ENCODE measurements at places on chromosomes 11 and 22.

GRCh38 chr11:26860895-26861294 is 133.0 kb upstream of the FIBIN start:
- no peak for DNase-seq

DNA sequence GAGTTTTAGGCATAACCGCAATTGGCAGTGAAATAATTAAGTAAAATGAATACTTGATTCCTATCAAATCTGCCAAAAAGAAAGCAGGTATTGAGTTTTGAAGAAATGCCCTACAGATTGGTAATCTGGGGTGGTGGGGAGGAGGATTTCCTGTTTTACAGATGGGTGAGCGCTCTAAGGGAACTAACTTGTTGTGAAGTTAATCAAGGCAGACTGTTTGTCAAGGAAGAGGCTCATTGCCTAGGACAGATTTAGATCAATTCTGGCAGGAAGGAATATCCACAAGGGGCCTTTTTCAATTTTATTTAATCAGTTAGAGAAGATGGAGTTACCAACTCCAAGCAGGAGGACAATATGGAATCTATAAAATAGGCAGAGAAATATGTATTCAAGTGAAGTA is 271.5 kb upstream of the CCDC90B start:
- DNase-seq = no peak

GRCh38 chr22:46047226-46047625 is 70.3 kb upstream of the WNT7B start:
- no peak for DNase-seq

- DNase-seq = no peak
These were observed 72.6 kb upstream of the CLDN5 start for GRCh38 chr22:19596680-19597398.

DNA sequence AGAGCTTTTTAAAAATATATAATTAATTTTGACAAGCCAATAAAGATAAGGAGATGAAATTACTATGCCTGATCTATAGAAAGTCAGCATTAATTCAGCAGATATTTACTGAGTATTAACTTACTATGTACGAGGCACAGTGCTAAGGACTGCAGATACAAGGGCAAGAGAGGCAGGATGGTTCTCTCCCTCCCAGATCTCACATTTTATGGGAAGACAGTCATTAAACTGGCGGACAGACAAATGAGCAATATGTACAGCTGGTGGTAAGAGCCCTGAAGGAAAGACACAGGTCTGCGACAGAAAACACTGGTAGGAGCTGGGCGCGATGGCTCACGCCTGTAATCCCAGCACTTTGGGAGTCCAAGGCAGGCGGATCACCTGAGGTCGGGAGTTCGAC is 36.8 kb downstream of the MCHR1 start:
- no peak for DNase-seq

GRCh38 chr11:86999859-87000753 is 37.6 kb upstream of the TMEM135 start:
- DNase-seq = no peak

GRCh38 chr11:128692753-128693415 is 988 bp upstream of the FLI1 start:
- DNase-seq = no peak

DNA sequence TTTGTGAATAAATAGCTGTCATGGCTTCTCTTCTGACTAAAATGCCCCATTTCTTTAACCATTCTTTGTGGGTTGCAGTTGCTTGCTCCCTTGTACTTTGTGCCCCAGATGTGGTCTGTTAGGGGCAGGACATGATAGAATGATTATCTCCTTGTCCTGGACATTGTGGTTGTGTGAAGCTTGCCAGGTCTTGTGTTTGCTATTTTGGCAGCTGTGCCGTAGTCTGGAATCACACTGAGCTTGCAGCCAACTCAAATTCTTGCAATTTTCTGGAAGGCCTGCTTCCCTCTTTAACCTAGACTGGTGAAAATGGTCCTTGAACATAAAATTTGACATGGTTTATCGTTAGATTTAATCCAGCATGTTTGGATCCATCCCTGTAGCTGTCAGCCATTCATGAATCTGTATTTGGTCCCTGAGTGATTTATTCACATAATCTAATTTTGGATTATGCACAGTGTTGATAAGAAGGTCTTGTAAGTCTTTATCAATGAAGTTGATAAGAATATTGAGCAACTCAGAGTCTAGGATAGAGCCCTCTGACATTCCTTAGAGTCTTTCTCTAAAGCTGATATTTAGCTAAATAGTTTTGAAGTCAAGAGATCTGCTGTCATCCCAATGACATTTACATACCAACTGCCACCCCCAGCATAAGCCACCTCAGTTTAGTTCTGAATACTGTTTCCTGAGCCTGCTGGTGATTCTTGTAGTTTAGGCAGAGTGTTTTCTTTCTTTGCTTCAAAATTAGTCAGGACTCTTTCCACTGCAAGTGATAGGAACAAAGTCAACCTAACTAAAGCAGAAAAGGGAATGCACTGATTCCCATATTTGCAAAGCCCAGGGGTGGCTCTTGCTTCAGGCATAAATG is 9.8 kb downstream of the SPON1 start:
- no peak for DNase-seq

- DNase-seq = no peak
These were observed 140.9 kb upstream of the MTNR1B start for GRCh38 chr11:92828556-92828955.

DNA sequence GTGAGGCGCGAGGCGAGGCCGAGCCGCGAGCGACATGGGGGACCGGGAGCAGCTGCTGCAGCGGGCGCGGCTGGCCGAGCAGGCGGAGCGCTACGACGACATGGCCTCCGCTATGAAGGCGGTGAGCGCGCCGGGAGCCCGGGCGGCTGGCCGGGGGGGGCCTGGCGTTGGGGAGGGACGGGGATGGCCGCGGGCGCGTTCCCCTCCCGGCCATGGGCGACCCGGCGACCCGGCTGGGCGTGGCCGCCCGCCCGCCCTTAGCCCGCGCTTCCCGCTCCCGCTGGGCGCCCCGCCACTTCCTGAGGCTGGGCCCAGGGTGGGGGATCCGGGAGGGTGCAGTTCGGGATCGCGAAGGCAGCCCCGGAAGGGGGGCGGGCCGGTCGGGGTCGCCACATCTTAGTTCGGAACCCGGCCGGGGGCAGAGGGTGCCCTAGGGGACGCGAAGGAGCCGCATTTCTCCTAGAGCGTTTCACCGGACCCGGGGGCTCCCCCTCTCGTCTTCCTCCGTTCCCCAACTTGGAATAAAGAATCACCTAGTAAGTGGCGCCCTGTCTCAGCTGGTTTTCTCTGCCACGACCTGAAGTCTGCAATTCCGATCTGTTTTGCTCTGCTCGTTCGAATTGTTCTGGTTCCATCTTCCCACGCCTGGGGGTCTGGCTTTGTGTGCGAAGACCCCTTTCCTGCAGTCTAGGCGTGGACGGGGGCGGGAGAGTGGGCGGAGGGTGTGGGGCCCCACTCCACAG is 536 bp downstream of the YWHAH start:
- DNase-seq = no peak

GRCh38 chr11:111851636-111852035 is 19.7 kb downstream of the ALG9 start:
- no peak for DNase-seq

DNA sequence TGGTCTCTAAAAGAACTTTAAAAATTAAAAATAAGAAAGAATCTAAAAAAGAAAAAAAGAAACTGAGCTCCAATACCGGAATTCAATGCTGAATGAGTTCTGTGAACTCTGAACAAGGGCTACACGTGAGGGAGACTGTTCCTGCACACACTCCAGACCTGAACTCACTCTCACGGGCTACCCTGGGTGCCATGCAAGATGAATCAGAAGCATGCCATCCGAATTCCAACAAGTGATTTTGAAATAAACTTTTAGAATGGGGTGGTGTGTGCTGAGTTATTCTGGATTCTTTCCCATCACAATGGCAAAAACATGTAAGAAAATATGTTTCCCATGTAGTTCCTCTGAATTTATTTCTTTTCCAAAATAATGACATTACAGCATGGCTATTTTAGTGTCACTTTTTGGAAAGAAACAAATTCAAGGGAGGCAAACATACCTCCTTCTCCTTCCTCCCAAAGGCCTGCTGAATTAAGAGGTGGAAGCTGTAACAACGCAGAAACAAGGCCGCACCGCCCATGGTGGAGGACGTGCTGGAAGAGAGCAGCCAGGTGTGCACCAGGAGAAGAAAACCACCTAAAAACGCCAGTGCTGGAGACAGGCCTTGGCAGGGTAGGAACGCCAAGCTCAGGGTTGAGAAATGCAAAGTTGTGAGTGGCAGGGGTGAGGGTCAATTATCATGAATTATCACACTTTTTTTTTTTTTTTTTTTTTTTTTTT is 63.2 kb upstream of the ARFGAP3 start:
- no peak for DNase-seq

DNA sequence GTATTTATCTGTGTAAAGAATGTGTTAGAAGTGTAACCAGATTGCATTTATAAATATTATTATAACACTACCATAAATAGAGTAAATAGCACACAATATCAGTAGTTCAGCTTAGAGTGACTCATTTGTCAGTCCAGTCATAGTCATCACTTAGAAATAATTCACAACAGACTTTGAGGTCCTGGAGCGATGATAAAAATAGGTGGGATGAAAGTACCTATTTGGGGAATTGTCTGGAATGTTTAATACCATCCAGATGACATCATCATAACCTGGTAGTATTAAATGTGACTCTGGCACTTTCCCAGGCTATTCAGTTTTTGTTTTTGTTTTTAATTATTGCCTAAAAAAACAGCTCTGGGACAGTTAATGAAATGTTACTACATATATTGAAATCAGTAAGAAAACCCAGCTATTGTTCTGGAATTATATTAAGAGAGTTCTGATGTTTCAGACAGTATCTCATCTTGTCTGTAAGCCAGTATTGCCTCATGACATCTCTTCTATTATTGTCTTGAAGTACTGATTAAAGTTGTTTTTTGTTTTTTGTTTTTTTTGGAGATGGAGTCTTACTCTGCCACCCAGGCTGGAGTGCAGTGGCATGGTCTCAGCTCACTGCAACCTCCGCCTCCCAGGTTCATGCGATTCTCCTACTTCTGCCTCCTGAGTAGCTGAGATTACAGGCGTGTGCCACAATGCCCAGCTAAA is 74.8 kb downstream of the SIK2 start:
- DNase-seq = no peak

DNA sequence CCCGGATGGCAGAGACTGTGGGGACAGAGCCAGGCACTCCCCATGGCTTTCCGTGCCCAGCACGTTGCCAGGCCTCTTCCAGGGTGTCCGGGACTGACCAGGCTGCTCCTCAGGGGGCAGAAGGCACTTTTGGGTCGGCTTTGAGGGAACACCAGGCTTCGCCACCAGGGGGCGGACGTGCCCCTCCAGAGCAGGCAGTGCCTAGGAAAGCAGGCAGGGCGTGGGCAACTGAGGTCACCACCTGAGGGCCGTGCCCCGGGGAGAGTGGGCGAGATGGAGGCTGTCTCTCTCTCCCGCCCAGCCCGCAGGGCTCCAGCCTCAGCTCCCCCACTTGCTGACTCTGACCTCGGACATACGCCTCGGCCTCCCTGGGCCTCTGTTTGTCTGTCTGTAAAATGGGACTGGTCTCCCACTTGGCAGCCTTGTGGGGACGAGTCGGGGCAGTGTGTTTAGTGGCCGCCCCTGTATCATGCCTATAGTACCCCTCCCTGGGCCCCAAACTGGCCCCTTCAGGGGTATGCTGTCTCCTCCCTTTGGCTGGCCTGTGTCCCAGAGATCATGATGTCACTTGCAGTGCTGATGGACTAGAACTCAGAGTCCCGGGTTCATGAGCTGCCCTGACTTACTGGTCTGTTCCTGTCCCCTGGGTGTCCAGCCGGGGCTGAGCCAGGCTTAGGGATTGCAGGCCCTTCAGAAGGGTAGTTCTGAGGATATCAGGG is 4.4 kb upstream of the PRR5 start:
- peak; percentile 48 for DNase-seq

- no peak for DNase-seq
These were observed 56.4 kb downstream of the PPFIBP2 start for GRCh38 chr11:7570241-7570640.

GRCh38 chr22:23197836-23198235 is 17.5 kb downstream of the BCR start:
- no peak for DNase-seq

DNA sequence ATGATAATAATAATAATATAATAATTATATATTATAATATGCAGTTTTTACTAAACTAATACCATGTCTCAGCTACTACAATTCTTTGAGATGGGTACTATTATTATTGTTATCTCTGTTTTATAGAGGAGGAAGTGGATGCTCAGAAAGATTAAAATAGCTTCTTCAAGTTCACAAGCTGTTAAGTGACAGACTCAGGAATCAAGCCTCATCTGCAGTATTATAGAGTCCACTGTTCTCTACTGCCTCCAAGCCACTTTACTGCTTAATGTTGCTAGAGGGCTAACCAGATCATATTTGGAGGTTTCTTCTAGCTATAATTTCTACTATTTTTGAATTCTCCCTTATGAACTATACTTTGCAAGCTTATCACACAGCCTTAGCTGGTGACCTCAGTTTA is 62.7 kb downstream of the CSTPP1 start:
- DNase-seq = no peak

DNA sequence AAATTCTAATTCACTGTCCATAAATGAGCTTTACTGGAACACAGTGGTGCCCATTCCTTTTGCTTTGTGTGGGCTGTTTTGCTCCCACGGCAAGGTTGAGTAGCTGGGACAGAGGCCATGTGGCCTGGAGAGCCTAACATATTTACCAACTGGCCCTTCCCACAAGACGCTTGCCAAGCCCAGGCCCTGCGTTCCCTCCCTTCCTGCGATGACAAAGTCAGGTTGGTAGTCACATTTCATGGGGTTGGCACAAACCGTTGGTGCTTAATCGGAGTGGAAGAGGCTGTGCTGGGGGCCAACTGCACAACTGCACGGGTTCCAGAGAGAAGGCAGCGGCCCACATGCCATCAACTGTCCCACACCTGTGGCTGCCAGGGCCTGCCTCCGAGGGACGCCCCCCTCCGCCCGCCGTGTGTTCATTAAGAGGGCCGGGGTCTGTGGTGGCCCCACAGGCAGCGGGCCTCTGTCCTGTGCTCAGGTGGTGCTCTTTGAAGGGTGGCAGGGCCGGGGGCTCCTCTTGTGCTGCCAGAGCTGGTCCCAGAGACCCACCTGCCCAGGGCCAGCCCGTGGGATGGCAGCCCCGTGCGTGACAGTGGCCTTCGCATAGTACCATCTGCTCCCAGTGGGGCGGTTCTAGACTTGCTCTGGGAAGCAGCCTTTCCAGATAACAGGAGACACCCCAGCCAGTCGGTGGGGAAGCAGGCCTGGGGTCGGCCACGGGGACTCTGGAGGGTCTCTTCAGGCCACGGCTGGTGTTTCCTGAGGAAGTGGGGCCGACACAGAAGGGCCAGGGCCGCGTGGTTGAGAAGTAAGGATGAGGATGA is 81.5 kb upstream of the CLDN5 start:
- DNase-seq = no peak

All from amygdala (tissue), 56 donors.